GOT3 (cell line): ENCODE measurements at places on chromosomes 11 and 22.

DNA sequence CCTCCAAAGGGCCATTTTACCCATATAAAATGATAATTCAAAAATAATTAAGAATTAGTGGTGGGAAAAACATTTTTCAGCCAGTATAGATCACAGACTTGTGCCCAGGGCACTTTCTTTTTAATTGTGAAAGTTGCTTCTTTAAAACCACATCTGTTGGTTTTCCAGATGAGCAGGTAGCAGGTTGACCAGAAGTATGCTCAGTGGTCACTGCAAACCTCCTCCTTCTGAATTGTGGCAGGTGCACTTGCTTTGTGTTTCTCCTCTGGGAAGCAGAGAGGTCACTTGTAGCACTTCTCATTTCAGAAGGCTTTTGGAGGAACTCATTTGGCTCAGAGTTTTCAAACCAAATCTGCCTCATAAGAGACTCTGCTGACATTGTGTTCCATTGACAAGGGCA, 24.6 kb upstream of the CWF19L2 start:
- DNase-seq, result no peak

DNA sequence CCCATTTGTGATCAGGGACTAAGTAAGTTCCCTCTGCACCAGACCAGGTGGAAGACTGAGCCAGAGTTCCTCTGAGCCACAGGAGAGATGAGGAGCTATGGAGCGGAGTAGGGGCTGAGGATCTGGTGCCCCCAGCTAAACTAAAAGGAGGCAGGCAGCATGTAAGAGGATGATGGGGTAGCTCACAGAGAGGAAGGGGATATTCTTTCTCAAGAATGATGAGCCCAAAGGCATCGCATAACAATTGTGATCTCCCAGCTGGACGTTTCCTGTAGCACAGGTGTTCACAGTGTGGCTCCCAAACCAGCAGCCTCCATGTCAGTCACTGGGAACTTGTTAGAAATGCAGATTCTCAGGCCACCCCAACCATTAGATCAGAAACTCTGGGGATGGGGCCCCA, 24.4 kb downstream of the ADAMTS8 start:
- no peak for DNase-seq

DNA sequence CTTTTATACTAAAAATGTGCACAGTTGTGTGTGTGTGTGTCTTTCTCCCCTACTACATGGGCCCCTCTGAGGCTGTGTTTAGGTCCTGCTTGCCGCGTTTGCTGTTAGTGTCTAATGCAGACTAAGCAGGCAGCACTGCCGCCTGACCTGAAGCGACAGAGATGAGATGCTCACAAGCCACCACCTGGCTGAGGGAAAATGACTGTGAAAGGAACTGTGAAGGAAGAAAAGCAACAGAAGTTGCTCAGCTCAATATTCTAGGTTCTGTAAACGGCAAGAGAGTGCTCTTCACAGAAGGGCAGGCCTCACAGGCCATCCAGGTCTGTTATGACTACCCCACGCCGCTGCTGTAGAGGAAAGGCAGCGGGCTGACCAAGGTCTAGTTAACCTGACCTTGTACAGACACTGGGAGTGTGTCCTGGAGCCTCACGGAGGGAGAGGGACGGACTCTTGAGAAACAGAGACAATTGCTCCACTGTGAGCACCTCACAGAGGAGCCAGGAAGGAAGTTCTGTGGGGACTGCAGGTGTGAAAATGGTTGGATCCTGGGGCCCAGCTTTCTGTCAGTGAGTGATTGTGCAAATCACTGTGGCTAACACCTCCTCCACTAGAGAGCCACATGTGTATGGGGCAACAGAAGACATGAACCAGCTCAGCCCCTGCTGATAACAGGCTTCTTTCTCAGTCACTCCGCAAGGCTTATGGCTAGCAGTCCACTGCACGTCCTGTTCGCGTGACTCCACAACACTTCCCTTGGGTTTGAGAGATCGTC, 31.3 kb upstream of the YPEL1 start:
- DNase-seq, result no peak

DNA sequence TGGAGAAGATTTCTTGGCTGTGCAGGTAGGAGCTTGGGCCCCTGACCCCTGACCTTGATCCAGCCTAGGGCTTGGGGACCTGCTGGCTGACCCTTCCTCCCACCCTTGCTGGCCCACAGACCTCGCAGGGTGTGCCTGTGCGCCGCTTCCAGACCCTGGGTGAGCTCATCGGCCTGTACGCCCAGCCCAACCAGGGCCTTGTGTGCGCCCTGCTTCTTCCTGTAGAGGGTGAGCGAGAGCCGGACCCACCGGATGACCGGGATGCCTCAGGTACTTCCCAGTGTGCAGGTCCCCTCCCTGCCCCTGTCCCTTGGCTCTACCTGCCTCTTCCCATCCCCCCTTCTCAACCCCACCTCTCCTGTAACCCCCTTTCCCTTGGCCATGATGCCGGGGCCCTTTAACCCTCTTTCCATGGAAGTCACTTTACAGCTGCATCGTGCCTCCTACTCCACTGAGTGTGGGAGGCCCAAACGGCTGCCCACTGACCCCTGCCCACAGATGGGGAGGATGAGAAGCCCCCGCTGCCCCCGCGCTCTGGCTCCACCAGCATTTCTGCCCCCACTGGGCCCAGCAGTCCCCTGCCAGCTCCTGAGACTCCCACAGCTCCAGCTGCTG, 3.8 kb downstream of the INPPL1 start:
- no peak for DNase-seq

DNA sequence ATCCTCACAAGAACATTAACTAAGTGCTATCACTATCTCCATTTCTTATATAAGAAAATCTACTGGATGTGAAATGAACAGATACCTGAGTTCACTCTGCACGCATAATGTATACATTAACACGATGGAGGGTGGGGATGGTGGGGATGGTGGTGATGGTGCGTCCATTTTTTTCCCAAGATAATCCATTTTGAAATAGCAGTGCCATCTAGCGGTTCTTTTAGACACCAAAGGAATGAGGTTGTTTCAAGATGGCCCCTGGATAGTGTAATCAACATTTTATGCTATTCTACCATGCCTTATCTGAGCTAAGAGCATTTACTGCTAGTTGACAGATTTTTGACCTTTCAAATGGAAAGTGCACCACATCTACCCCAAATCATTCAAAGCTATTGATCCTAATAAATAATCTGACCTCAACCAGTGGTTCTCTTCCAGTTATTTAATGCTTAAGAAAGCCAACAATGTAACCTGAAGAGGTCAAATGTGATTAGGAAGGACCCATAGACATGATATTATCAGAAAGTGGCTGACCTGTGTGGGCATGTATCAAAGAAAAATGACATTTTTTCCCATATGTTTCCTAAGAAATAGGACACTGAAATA, 714.7 kb upstream of the TENM4 start:
- no peak for DNase-seq

DNA sequence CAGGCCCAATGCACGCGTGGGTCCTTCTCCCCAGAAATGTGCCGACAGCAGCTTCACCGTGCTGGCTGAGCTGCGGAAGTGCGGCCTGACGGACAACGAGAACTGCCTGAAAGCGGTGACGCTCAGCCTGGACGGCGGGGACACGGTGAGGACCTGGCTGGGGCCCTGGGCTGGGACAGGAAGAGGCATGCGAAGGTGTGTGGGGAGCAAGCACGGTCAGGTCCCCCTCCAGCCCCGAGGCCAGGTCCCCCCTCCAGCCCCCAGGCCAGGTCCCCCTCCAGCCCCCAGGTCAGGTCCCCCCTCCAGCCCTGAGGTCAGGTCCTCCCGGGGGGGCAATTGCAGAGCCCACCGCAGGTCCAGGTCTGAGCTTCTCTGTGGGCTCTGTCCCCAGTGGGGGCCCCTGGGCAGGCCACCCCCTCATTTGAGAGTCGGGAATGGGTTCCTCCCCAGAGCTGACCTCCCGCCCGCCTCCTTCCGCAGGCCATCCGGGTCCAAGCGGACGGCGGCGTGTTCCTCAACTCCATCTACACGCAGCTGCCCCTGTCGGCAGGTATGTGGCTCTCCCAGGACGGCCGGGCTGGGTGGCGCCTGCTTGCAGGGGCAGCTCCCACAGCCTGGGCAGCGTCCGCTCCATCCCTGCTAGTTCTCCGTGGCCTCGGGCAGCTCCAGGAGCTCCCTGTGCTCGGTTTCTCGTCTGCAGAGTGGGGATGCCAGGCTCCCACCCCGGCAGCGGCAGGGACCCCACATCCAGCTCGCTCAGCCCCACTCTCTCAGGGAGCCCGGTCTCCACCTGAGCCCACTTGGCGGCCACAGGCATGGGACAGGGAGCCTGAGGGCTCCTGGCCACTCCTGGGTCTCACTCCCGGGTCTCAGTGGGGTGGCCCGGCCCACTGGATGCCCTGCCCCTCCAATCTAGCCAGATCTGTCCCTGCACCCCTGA, 7.9 kb downstream of the MUC5B start:
- DNase-seq, result no peak

- no peak for DNase-seq
These were observed 14.1 kb upstream of the ALKBH3 start for GRCh38 chr11:43866520-43866919.

GRCh38 chr11:331358-332060, 10.8 kb upstream of the IFITM3 start:
- DNase-seq, result no peak

- no peak for DNase-seq
These were observed 18.4 kb downstream of the LRP5 start for GRCh38 chr11:68330700-68331337.

GRCh38 chr11:110509472-110509871, 79.7 kb downstream of the FDX1 start:
- DNase-seq, result no peak

- DNase-seq, result no peak
These were observed 19.9 kb downstream of the IFT27 start for GRCh38 chr22:36756031-36756430.

DNA sequence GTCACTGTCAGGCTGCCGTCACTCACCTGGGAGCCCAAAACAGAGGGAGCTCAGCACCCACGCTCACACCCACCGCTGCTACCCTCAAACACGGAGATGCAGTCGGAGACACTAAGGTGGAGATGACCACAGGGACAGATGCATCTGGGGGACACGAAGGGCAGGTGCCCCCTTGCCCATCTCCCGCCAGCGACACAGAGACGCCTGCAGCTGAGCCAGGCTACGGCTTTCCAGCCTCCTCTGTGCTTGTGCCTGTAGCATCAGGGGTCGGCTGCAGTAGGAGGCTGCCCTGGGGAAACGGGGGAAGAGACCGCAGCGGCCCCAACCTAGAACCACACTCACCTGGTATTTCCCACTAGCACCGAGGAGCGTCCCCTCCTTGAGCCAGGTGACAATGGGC, 19.3 kb downstream of the IGSF9B start:
- DNase-seq, result no peak

GRCh38 chr11:65072631-65072966, 11.2 kb downstream of the CDCA5 start:
- no peak for DNase-seq
